ENCODE measurements at places on chromosomes 7 and 10.

DNA sequence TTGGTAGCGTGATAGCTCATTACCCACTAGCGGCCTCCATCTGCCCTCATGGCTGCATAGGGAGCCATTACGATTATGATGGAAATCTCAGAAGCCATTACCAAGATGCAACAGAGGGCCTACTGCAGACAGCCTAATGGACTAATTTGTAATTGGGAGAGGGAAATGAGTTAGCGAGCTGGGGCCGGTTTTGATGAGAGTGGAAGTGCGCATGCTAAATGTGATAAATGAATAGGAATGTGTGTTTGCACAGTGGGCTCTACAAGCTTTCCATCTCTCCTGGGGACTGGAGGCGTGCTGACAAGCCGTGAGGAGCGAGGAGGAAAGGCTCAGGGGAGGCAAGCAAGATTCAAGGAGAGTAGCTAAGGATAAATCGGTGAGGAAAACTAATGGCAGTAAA is 644.5 kb upstream of the GALNT17 start:
- DNase-seq, result no peak

DNA sequence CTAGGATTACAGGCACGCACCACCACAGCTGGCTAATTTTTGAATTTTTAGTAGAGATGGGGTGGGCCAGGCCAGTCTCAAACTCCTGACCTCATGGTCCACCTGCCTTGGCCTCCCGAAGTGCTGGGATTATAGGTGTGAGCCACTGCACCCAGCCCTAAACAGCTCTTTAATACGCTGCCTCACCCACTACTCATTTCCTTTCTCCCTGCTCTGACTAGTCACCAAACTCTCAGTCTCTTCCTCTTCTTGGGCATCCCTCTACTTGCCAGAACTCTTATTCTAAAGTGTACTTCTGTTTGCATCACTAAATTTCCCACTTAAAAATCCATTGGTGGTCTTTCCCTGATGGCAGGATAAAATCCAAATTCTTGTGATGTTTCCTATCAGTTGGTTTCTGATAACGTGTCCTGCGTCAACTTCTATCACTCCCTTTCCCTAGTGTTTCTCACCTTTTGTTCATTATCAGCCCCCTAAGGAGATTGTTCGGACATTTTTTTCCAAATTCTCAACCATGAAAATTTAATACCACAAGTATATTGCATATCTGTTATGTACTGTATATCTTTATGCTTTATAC is 124.7 kb downstream of the CUBN start:
- no peak for DNase-seq

GRCh38 chr7:26298472-26299058 is 6.9 kb downstream of the SNX10 start:
- no peak for DNase-seq

DNA sequence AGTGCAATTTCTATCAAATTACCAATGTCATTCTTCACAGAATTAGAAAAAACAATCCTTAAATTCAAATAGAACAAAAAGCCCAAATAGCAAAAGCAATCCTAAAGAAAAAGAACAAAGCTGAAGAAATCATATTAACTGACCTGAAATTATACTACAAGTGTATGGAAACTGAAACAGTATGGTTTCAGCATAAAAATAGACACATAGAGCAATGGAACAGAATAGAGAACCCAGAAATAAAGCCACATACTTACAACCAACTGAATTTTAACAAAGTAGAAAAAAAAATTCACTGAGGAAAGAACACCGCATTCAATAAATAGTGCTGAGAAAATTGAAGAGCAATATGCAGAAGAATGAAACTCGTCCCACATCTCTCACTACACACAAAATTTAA is 142.0 kb upstream of the CHRM2 start:
- no peak for DNase-seq

- no peak for DNase-seq
These were observed 33.8 kb downstream of the RAMP3 start for GRCh38 chr7:45191396-45191795.

DNA sequence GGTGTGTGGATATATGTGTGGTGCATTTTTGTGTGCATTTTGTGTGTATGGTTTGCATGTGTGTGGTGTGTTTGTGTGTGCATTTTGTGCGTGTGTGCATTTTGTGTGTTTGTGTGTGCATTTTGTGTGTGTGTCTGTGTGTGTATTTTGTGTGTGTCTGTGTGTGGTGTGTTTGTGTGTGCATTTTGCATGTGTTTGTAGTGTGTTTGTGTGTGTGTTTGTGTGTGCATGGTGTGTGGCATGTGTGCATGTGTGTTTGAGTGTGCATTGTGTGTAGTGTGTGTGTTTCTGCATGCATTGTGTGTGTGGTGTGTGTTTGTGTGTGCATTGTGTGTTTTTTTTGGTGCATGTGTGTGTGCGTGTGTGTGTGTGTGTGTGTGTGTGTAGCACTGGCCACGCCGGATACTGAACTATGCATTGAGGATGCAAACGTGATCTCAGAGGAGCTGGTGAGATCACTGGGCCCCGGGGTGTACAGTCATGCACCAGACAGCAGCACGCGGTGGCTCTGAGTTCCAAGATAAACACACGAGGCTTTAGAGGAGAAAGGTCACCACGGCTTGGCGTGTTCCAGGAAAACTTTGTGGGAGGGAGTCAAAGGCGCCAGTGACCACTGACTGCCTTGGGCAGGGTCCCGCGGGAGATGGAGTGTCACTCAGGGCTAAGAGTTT is 106.6 kb upstream of the SHH start:
- no peak for DNase-seq

DNA sequence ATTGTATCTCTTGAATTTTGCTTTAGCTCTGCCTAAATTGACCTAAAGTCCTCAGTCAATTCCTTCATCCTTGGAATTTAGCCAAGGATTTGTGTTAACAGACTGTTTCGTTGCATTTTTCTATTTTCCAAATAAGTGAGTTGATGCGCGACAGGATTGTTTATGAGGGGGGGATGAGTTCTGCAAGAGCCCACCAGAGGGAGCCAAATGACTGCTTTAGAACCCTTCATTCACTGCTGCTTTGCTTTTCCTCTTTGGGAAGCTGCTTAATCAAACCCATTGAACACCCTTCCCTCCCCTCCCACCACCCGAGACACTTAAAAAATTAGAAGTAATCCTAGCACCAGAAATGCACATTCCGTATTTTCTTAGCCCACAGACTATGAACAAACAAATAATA is 33.7 kb upstream of the PTF1A start:
- DNase-seq, result peak; percentile 8

DNA sequence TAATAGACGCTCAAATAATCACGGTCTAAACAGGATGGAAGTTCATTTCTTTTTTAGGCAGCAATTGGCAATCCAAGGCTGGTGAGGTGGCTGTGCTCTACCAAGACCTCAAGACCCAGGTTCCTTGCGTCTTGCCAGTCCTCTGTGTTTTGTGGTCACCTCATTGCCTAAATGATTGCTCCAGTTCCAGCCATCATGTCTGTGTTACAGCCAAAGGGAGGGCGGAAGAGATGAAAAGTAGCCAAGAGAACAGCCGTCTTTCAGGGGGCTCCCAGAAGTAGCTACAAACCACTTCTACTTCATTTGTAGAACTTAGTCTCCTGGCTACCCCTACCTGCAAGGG is 19.2 kb upstream of the C10orf67 start:
- no peak for DNase-seq

GRCh38 chr7:157097569-157097968 is 41.2 kb upstream of the UBE3C start:
- DNase-seq, result peak; percentile 8

DNA sequence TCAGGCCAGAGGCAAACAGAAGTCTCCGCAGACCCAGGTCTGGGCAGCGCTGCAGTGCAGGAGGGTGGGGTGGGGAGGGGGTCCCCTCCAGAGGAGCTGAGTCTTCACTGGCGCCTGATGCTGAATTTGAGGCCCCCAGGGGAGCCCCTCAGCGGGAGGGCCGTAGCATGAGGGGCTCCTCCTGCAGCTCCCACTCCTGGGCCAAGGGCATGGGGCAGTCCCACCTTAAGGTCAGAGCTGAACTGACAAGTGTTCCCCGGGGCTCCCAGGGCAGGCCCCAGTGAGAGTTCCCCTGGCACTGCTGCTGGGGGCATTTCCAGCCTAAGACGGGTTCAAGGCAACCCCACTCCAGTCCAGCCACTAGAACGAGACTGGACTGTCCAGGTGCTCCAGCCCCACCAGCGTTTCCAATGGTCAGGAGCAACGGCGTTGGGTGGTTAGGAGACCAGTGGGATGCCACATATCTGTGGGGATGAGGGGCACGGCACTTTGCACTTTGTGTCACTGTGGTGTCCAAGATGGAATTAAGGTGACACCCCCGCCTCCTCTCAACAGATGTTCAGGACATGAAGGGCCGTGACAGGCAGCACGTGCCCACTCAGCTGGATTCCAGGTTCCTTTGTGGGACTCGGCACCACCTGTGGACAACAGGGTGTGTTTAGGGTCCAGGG is 139.1 kb downstream of the PTPRN2 start:
- no peak for DNase-seq

- no peak for DNase-seq
These were observed 26.4 kb downstream of the GLUD1 start for GRCh38 chr10:87068281-87068680.

DNA sequence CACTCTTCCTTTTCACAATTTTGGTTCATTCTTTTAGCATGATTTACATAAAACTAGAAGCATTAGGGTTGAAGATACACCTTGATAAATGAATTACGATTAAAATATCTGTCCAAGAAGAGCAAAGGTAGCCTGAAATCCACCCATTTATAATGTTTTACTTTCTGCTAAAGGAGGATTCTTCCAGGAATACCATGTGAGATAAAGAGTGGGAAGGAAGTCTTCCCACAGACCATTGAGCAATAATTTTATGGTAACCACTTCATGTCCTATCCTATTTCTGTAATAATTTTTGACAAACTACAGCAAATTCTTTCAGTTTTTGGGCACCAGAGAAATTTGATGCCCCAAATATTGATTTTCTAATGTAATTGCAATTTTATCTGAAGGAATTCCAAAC is 150.6 kb upstream of the STEAP4 start:
- no peak for DNase-seq

- no peak for DNase-seq
These were observed 209.0 kb upstream of the FZD1 start for GRCh38 chr7:91055219-91055618.

- no peak for DNase-seq
These were observed 17.9 kb downstream of the ZNF316 start for GRCh38 chr7:6654842-6655610.
